Urinary bladder (tissue), 4 donors: ENCODE measurements at places on chromosomes 7 and 10.

GRCh38 chr10:125396676-125397075 is 236.3 kb upstream of the CTBP2 start:
- DNase-seq, result no peak

- peak; percentile 35 for DNase-seq
These were observed 39.7 kb upstream of the TNKS2 start for GRCh38 chr10:91758303-91759146.

GRCh38 chr7:92058040-92058439 is 76.2 kb downstream of the CYP51A1 start:
- no peak for DNase-seq

- DNase-seq, result no peak
These were observed 523.5 kb upstream of the FOXK1 start for GRCh38 chr7:4158441-4159153.

DNA sequence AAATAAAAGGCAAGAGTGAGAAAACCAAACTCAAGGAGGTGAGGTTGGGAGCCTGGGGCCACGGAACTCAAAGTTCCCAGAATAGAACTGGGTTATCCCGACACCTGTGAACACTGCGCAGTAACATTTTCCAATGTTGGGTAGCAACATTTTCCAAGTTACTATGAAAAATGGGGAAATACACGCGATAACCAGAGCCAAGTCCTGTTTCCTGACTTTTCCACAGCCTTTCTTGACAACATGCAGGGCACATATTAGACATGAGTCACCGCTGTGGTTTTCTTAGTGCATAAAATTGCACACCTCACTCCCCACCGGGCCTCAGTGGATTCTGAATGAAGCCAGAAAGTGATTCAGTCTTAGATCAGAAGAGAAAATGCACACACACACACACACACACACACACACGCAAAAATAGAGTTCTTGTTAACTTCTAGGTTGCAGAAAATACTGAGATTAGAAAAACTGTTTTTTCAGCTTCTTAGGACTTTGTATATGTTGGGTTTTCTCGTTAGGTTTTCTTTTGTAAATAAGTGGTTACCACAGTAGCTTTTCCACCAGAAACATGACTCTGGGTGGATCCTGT is 70.0 kb downstream of the CAMK1D start:
- no peak for DNase-seq

DNA sequence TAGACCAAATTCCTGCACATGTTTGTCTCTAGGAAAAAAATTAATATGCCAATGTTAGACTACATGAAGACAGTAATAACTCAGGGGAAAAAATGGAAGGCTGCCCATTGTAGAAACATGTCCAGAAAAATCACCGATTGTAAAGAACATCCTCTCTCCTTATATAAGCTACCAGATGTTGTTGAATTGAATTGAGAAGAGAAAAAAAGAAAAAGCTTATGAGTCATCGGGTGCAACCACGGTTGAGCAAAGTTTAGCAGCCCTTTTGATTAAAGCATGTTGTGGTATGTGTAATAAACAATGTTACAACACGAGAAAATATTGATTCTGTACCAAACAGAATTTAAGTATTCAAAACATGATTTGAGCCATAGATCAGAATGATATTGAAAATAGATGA is 102.3 kb upstream of the ARHGAP21 start:
- peak; percentile 28 for DNase-seq

DNA sequence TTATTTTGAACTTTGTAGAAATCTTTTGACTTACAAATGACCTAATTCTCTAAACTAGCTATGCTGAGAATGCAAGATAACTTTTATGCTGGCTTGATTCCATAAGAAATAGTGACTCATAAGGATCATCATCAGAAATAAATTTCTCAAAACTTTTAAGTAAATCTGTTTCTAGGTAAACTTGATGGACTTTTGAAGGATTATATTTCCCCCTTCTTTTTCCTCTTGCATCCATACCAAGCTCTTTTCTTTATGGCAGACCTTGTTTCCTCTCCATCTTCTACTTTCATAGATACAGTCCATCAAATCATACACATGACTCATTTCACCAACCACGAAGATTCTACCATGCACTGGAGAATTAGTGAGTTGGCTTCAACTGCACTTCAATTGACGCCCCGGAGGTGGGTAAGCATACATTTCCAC is 336.3 kb downstream of the KCNMA1 start:
- DNase-seq, result no peak

- DNase-seq, result no peak
These were observed at the start of gene TEX47 for GRCh38 chr7:88795553-88795952. Gene TEX47, minus strand, starts transcription at chr7:88795737. Its CDS starts 795 bp downstream, at chr7:88794942.

GRCh38 chr7:803243-803635 is 29.0 kb upstream of the SUN1 start:
- DNase-seq, result no peak

DNA sequence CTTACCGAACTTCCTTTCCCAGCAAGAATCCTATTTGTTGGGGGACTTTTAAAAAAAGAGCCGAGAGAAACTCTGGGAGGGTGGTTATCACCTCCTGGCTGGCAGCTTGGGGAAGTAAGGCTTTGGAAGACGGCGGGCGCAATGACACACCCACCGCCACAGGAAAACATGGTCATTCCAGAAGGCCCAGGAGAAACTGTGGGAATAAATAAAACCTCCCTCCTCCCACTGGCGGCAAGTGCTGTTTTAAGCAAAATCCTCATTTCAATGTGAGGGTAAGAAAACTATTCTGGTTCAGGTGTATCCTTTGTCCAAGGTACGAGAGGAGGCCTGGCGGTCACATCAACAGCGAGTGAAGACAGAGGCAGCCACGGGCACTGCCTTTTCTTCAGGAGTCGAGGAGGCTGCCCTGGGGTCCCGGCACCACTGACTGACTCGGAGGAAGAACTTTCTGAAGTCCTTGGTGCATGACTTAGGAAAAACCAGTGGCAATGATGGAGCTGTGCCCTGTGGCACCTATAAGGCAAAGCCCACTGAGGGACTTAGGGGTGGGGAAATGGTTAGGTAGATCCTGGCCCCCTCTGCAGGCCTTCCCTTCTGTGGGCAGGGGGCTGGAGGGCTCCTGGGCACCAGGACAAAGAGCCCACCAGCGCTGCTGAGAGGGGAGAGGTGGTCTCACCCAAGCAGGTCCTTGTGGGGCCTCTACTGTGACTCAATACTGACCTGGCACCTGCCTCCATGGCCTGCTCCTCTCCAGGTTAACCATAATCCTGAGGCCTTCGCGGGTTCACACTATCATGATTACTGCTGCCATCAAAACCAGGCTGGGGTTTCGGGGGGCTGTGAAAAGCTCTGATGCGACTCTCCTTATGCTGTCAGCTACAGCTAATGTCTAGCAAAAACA is 21.4 kb downstream of the DNAJB12 start:
- no peak for DNase-seq

DNA sequence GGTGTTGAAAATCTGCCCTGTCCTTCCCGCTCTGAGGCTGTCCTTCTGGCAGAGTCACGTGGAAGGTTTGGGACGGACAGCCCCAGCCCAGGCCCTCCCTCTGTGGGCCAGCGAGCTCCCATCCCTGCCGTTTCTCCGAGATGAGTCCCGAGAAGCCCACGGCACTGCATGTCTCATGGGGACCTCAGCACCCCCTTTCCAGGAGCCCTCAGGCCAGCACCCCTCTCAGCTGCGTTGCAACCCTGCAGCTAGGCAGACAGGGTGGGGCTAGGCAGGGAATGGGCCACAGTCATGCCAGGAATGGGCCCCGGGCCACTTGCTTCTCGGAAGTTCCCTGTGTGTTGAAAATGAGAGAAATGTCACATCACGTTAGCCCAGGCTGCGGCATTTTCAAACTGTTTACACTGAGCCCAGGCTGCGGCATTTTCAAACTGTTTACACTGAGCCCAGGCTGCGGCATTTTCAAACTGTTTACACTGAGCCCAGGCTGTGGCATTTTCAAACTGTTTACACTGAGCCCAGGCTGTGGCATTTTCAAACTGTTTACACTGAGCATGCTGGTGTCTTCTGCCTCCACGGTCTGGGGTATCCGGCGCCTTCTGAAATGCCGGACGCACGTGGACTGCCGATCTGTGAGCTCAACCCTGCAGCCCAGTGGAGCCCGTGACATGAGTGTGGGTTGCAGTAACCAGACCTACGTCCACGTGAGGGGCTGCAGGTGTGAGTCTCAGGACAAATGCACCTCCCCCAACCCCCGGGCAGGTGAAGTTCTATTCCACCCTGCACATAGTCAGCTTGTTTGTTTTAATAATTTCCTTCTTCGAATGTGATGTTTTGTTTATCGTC is 42.6 kb downstream of the FAM20C start:
- no peak for DNase-seq

- no peak for DNase-seq
These were observed 72.2 kb downstream of the MCU start for GRCh38 chr10:72764151-72764550.

DNA sequence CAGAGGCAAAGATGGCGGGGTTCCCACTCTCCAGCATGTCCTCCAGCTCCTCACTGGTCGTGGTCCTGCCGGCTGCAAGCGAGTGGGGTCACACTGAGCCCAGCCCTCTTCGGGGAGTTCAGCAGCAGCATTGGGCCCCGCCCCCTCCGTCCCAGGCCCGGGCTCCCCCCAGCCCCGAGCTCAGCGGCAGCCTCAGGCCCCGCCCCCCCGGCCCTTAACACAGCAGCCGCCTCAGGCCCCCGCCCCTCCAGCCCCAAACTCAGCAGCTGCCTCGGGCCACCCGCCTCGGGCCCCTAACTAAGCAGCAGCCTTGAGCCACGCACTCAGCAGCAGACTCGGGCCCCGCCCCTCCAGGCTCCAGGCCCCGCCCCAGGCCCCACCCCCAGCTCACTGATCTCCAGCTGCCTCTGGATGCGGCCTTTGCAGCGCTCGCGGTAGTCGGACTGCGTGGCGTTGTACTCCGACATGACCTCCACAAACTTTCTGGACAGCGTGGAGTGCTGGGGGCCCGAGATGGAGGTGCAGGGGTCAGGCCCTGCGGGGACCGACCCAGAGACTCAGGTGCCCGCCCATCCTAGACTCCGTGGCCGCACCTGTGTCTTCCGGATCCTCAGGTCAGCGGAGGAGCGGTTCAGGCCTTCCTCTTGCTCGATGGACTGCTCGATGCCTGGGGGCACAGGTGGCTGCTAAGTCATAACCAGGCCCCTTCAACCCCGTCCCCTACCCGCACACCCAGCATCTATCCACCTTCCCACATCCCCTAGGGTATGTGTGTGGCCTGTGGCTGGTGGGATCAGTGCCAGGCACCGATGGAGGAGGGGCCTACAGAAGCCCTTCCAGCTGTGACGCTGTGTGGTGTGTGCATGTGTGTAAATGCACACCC is 15.5 kb downstream of the STX1A start:
- DNase-seq, result no peak

DNA sequence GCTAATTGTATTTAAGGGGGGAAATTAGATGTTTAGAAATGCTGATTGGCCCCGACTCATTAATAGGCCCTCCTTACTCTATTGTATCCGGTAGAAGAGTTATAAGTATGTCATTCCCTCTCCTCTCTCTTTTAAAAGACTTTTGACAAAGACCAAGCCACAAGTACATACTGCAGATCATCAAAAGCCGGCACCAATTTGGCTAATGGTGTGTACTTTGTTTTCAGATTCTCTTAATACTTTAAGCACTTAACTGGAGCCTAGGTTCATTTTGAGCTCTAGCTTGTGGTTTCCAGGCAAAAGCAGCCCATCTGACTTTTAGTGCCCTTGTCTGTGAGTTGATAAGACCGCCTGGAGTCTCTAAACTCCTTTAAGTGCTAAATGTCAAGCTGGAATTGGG is 210.0 kb upstream of the LYZL1 start:
- no peak for DNase-seq

DNA sequence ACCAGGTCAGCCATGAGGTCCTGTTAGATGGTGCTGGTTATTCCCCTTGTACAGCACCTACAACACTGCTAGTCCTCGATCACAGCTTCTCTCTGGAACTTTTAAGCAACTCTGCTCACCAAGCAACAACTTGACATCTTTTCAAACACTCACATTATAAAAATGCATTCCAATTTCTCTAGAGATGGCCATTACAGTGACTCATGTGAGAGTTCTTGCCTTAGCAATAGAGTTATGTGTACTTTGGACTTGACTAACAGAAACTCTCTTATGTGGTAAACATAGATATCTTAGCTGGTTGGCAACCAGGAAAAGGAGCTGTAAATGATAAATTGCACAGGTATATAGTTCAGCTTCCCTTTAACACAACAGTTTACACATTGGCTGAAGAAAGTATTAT is 122.2 kb downstream of the PDE1C start:
- DNase-seq, result no peak
